ENCODE measurements at places on chromosomes 3 and 15.

GRCh38 chr3:11791339-11792200 is 55.1 kb downstream of the TAMM41 start:
- no peak for DNase-seq

GRCh38 chr3:37129871-37130270 is 44.5 kb downstream of the LRRFIP2 start:
- no peak for DNase-seq

DNA sequence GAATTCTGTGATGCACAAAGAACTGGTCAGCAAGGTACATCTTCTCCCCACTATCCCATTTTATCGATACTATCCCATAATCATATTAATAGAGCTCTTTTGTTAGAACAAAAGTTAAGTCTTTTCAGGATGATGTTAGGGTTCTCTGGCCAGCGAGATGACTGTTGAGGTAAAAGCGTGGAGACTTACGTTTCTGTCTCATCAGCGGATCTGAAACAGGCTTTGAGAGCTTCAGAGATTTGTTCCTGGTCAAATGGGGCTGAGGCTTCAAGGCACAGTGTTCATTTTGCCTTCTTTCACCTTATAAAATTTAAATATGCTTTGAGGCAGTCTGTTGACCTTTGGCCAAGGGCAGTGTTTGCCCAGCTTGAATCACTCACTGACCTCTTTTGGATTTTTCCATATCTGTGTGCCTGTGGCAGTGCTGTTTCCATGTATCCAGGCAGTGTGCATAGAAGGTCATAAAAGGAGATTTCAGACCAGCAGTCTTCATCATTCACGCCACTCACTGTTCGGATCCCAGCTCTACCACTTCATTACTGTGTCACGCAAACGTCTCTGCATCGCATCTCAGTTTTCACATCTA is 3.1 kb downstream of the ADAMTSL3 start:
- no peak for DNase-seq

GRCh38 chr15:52056001-52056400 is 37.0 kb downstream of the MAPK6 start:
- no peak for DNase-seq

- no peak for DNase-seq
Observed at GRCh38 chr3:42711491-42712343, 9.1 kb upstream of the HHATL start.

GRCh38 chr15:88300861-88301260 is 44.3 kb upstream of the NTRK3 start:
- DNase-seq: no peak

- DNase-seq: no peak
Observed at GRCh38 chr3:88057630-88058305, 1.0 kb downstream of the CGGBP1 start.

DNA sequence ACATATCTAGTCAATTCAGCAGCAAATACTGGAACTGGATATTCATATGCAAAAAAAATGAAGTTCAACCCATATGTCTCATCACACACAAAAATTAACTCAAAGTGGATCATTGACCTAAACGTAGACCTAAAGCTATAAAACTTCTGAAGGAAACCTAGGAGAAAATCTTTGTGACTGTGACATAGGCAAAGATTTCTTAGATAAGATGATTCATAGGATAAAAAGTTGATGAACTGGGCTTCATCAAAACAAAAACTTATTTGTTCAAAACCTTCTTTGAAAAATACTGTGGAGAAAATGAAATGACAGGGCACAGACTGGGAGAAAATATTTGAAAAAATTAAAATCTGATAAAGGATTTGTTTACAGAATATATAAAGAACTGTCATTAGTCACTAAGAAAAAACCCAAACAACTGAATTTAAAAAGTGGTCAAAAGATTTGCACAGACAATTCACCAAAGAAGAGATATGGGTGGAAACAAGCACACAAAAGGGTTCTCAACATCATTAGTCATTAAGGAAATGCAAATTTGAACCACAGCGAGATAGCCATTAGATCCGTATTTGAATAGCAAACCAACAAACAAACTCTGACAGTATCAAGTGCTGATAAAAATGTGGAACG is 62.8 kb downstream of the ITGB5 start:
- DNase-seq: no peak

DNA sequence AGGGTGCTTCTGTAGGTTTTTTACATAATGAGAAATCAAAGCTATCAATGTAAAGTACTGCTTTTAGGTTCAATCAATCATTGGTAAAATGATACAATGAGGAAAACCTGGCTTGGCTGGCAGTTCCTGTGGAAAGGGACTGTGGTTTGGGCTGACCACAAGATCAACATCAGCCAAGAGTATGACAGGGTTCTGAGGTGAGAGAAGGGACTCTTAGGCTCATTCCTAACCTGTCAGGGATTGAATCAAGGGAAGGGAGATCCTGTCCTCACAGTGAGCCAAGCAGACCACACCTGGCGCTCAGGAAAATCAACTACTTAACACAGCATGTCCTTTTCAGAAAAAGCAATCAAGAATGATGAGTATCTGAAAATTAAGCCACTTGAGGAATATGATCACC is 111.1 kb downstream of the MAGI1 start:
- DNase-seq: no peak

GRCh38 chr15:59687836-59688235 is 1.3 kb downstream of the BNIP2 start:
- DNase-seq: no peak

GRCh38 chr3:167163580-167163979 is 216.5 kb downstream of the ZBBX start:
- DNase-seq: no peak

GRCh38 chr15:72740219-72740618 is 43.3 kb downstream of the ADPGK start:
- DNase-seq: no peak

DNA sequence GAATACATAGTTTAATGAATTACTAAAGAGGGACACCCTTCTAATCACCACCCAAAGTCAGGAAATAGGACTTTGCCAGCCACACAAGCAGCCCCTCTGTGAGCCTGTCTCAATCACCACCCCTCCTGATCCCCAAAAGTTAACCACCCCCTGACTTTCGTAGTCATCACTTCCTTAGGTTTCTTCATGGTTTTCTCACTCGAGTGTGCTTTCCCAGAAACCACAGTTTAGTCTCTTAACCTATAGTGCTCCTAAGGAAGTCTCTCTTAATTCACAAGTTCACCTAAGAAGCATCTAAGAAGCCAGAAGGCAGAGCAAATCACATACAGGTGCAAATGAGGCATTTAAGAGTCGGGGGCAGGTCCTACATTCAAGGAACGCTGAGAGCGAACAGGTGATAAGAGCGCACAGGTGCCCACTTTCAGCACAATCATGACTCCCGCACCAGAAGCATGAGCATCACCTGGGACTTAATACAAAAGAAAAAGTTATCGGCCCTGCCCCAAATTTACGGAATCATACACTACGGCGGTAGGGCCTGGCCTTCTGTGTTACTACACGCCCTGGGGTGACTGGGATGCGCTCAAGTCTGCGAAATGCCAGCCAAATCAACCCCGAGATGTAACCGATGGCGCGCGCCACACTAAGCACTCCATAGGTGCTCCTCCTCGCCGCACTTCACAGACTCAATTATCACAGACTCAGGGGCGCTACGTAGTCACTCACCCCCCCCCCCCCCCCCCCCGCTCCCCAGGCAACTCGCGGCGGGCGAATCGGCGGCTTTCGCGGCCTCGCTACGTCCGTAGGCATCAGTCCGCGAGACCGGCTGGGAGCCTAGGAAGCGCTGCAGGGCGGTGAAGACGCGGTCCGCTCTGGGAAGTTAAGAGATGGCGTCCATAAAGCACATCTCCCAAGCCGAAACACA is 815 bp downstream of the ULK4 start:
- DNase-seq: peak; percentile 35

- DNase-seq: no peak
Observed at GRCh38 chr3:80190051-80190450, 422.3 kb upstream of the ROBO1 start.

DNA sequence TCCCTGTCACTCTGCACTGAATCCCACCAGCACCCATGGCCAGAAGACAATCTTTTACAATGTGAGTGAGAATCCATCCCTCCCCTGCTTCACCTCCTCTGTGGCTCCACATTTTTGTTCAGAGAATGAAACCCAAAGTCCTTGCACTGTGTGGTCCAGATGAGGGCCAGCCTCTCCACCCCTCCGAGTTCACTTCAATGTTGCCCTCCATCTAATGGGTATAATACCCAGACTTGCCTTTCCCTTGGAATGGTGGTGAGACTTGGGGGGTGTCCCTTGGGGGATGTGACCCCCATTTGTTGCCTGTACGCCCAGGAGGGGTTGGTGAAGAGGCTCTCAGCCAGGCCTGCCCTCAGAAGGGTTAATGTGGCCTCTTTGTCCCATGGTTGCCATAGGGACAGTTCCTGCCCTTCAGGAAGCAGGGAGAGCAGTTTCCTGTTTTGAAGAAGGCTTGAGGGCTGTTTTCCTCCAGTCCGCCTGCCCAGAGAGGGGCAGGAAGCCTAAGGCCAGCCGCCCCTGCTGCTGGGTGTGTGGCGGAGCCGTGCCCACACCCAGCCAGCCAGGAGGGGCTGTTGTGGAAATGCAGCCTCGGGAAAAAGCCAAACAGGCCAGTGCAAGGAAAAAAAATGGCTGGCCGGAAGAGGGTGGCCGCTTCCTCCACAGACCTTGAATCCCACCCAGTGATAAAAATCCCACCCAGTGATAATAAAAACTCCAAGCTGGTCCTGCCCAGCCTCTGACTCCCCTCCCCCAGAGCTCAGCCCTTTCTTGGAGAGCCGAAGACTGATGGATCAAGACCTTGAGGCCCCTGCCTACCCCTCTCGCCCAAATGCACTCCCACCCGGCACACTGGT is 14.6 kb upstream of the FGD5 start:
- no peak for DNase-seq

- peak; percentile 46 for DNase-seq
Observed at GRCh38 chr3:16828815-16829214, 55.9 kb upstream of the PLCL2 start.

GRCh38 chr3:131503320-131503635 is 507 bp upstream of the MRPL3 start:
- DNase-seq: no peak

DNA sequence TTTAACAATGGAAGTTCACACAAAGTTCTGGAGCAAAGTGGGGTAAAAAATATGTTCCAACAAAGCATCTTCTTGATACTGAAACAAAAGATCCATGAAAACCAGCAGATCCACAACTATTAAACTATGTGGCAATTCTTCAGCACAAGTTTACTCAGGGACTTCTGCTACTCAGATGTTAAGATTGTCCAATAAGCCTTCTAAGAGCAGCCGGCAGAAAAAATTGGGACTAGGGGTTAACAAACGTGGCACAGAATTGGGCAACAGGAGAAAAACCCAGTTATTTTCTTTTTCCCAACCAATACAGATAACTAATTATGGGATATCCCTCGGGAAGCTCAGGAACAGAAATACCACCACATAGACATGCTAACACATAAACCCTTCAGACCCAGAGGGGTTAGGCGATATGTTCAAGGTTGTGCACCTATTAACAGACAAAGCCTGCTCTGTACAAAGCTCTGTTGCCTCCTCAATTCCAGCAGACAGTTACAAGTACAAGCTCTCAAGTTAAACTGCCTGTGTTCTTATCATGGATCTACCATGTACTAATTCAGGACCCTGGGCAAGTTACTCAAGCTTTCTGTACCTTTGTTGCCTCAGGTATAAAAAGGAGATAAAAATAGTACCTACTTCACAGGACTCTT is 6.8 kb downstream of the SSR3 start:
- no peak for DNase-seq

DNA sequence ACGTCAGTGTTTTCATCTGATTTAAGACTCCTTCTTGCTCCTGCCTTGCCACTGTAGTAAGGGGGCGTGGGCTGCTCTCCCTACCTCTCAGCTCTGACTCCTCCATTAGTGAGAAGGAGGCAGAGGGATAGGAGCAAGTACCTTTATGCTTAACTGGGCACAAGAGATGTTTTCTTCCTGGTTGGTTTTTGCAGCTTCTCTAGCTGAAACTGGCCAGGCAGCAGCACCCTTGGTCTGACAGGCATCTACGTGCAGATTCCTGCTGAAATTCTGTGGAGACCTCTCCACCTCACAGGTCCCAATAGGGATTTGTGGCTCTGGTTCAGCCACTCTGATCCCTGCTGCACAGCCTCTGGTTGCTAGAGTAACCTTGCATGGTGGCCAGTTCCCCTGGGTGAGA is 132.5 kb downstream of the CACNA1D start:
- DNase-seq: no peak

- no peak for DNase-seq
Observed at GRCh38 chr15:39511916-39512260, 69.0 kb upstream of the THBS1 start.

GRCh38 chr3:179772297-179772696 is 119.5 kb downstream of the USP13 start:
- DNase-seq: no peak

DNA sequence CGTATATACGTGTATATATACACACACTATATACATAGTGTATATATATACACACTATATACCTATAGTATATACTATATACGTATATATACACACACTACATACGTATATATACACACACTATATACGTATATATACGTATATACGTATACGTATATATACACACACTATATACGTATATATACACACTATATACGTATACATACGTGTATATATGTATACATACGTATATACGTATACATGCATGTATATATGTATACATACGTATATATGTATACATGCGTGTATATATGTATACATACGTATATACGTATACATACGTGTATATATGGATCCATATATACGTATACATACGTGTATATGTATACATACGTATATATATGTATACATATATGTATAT is 9.4 kb downstream of the HACL1 start:
- no peak for DNase-seq

DNA sequence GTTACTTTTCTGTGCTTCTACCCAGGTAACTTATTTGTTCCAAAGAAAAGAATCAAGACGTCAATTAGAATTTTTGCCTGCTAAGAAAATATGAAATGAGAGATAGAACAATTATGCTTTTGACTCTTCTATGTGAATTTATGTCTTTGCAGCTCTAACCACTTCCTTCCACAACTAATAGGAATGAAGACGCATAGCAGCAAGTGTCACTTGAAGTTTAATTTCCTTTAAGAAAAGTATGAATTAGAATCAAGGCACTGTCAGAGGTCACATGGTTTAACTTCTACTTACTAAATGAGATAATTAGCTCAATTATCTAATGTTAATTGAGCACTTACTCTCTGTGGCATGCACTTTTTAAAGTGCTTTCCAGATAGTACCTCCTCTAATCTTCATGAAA is 3.3 kb downstream of the WDR49 start:
- DNase-seq: no peak

- no peak for DNase-seq
Observed at GRCh38 chr15:25886498-25887140, 23.5 kb upstream of the ATP10A start.

- DNase-seq: no peak
Observed at GRCh38 chr3:61110576-61110975, 140.7 kb downstream of the FHIT start.

GRCh38 chr3:2937592-2937991 is 172.6 kb downstream of the IL5RA start:
- DNase-seq: no peak

Measured in NT2/D1 (cell line).